ENCODE measurements at places on chromosomes 7 and 10.
A peak's percentile ranks its signal among the peaks of the same experiment; 100 is the strongest.

- no peak for DNase-seq
These were observed 40.2 kb upstream of the PDLIM1 start for GRCh38 chr10:95330966-95331453.

DNA sequence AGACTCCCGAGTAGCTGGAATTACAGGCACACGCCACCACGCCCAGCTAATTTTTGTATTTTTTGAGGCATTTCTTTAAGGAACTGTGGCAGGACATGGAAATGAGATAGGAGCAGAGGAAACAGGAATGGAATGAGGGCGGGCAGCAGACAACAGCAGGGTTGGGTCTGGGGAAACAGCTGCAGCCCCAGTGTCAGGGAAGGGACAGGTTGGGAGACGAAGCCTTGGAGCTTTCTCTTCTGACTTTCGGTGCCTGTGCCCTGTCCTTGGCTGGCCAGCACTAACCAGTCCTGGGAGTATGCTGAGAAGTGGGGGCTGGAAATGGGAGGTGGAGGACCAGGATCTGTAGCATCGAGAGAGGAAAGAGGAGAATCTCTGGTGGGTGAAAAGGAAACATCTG is 47.4 kb downstream of the ATOH7 start:
- no peak for DNase-seq

GRCh38 chr7:47807756-47808155 is 140.5 kb downstream of the PKD1L1 start:
- DNase-seq: peak; percentile 57

DNA sequence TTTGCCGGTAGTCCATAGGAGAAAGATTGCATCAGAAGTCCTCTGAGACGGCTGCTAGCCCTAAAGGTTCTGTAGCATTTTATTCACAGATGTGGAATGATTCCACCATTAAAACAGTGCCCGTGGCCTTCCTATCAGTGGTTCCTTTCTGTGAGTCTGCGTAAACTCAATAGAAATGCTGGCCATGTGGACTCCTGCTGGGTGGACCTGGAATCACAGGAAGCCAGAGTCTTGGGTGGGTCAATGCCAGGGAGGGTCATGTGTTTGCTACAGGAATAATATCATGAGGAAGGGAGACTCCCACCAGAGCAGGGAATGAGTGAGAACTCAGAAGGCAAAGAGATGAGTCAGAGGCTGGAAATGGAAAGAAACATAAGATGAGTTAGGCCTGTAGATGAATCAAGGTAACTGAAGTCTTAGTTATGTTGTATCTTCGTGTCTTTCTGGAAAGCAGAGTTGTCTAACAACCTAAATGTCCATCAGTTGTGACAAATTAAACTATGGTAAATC is 410.4 kb upstream of the AUTS2 start:
- no peak for DNase-seq

GRCh38 chr10:27525819-27526218 is 21.7 kb downstream of the RAB18 start:
- no peak for DNase-seq

GRCh38 chr7:155258226-155258560 is 39.5 kb upstream of the INSIG1 start:
- no peak for DNase-seq

DNA sequence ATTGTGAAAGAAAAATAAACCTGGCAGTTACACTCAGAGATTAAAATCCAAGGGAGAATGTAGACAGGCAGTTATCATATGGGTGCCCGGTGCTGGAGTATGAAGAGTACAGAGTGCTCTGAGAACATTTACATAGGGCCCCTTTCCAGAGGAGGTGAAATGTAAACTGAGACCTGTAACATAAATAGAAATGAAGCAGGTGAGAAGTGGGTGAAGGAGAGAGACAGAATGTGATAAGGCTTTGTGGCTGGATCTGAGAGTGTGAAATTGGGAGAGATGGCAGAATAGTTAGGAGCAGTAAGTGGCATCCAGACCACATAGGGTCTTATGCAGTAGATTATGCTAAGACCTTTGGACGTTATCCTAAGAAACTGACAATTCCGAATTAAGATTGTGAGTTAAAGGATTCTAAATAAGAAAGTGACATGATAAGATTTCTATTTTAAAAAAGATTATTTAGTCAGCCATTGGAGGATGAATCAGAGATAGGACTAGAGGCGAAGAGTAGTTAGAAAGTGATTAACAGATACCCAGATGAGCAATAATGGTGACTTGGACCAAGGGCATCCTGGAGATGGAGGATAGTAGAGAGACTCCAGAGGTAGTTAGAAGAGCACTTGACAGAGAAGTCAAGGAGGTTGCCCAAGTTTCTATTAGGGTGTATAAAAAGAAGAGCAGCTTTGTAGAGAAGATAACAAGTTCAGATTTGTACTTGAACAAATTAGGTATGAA is 36.7 kb downstream of the DNAH11 start:
- no peak for DNase-seq

DNA sequence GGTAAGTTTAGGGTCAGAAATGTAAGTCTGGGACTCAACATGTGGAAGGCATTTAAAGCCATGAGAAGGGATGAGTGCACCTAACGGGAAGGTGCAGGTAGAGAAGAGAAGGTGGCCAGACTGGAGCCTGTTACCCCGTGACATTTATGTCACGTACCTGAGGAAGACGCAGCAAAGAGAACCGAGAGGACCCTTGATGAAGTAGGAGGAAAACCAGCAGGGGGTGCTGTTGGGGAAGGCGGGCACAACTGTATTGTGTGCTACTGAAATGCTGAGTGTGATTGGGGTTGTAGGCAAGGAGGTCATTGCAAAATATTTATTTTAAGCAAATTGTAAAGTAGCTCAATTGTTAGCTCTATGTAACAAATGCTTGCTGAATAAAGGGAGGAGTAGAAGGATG is 338.2 kb upstream of the PRKCQ start:
- DNase-seq: peak; percentile 57

DNA sequence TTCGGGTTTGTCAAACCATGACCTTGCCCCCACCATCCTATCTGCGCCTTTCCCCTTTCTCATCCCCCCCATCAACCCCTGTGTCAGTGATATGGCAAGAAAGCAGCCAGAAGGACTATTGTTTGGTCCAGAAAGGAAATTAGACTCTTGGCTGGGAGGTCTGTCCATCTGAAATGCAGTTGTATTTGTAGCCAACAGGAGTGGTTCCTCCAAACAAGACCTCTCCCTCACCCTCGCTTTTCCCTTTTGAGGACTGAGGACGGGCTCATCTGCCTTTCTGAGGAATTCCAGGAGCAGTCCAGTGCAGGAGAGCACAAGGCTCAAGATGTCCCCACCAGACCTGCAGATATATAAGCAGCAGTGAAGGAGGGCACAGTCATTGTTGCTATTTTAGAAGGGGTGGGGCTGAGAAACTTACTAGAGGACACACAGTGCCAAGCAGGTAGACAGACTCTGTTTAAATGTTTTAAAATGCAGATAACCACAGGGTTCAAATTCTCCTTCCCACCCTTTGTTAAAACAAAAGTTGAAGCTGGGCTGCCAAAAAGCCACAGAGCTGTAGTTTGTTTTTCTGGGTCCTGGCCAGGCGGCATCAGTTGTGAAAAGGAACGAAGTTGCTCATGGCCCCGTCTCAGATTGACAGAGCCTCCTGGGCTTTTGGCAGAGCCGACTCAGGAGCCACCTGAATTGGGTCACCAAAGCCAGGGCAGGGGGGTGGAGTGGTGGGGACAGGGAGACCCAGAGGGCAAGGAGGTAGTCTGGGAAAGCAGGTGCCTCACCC is 37.3 kb downstream of the CYP17A1 start:
- DNase-seq: no peak

DNA sequence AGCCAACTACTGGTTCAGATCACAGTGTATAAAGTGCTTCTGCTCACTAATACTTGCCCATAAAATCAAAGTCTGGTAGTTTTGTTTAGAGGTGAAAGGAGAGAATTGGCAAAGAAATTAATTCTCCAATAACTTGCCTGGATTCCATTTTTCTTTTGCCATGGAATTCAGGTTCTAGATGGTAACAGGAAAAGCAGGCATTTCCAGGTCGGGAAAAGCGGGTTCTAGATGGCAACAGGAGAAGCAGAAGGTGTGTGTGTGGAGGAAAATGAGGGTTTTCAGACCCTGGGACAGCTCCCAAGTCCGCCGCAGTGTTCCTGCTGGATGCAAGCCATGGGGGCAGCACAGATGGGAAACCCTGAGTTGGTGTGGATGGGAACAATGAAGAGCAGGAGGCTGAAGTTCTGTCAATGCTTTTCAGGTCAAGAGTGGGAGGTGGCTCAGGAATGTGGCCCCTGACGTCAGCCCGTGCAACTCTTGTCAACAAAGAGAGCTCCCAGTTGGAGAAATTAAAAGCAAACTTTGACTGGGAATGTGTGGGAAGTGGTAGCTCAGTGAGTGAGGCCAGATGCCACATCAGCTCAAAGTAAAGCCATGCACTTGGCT is 696.7 kb downstream of the LRMDA start:
- no peak for DNase-seq

DNA sequence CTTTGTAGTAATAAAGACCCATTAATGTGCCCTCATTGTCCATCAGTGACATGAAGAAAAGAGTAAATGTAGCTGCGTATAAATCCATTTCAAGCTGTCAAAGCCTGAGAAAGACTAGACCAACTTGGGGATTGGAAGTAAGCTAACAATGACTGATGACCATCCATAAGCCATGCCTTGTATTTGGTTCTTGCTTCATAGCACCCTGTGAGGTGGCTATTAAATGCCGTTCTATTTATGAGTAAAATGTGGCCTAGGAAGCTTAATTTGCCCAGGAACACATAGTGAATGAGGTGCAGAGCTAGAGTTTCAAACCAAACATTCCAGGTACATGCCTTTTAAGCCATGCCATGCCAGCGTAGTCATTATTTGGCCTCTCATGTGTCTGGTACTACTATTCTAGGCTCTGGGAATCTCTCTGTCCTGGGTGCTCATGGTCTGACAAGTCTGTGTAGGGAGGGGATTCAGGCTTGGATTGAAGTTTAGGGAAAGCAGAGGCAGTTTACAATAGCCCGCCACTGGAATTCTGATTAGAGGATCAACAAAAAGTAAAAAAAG is 92.1 kb downstream of the ZNF277 start:
- no peak for DNase-seq

GRCh38 chr7:139747662-139748372 is 30.0 kb downstream of the HIPK2 start:
- DNase-seq: no peak

DNA sequence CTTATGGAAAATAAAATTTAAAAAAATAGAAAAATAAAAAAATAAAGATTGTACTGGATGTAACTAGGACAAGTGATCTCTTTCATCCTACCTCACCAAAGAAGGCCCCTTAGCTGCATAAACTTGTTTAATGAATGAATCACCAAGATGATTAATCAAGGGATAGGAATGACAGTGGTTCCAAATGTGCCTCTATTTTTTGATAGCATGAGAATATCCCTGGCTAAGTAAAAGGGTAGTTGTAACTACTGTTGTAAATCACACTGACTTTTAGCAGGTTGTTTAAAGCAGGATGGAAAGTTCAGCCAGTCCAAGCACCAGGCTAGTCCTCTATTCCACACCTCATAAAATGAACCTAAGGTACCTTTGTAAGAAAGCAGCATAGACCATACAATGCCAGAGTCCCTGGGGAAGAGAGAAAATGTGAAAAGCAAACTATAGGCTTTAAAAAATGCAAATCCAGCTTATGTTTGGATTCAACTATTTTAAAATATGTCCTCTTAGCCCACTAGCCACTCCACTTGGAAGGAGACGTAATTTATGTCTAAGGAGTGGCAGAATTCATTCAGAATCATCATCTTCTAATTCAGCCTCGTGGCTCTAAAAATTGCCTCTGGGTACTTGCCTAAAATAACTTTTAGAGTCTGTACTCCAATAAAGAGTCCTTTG is 126.8 kb downstream of the SKIDA1 start:
- no peak for DNase-seq

- DNase-seq: peak; percentile 10
These were observed 78.8 kb downstream of the MTPAP start for GRCh38 chr10:30270247-30270646.

DNA sequence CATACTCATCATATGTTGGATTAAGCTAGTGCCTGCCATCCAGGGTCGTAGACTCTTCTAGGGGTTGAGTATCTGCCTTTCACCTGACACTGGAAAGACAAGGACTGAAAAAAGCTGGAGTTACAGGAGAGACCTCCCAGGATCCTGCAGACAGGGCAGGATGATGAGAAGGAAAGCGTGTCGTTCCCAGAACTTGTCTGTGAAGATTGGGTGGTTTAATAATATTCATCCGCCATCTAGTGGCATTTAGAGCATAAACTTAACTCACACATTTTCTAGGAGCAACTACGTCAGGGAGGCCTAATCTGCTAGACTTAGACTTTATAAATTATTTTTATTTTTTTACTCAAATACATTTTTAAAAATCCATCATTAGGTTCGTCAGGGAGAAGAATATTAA is 59.6 kb downstream of the ADRB1 start:
- peak; percentile 63 for DNase-seq

DNA sequence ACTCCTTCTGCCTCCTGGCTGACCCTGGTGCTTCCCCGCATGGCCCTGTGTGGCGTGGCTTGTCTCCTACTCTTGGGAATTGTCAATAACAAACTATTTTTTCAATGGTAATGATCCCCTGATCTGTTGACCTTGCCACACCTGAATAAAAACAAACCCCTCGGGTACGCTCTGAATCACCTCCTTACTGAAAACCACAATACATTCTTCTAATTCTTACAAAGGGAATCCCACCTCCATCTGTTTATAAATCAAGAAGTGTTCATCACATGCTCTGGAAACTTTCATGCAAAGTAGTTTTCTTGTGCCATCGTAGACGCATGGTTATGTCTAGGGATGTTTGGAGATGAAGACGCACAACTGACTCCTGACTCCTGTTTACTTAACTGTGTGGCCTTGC is 245.8 kb downstream of the FRMD4A start:
- DNase-seq: no peak

DNA sequence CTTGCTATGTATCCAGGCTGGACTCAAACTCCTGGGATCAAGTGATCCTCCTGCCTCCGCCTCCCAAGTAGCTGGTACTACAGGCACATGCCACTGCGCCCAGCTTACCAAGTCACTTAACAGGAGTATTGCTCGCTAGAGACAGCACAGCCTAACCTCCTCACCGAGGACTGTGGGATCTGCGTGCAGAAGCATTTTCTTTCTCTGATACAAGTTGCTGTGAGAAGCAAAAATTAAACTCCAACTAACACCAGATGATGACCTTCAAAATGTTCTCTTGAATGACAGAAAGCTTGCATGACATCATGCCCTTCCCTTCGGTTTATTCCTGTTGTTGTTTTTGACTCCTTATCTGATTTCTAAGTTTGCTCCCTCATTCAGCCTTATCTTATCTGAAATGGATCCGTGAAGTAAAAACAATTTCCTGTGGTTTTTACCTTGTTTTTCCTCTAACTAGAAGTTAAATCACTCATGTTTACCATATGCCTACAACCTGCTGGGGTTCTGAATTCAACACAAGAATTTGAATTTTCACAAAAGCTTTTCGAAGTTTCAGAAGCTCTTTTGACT is 94.4 kb upstream of the KIF5B start:
- DNase-seq: no peak
